ENCODE measurements at places on chromosomes 4 and X.

GRCh38 chr4:151169900-151170299 is 70.5 kb downstream of the RPS3A start:
- no peak for DNase-seq

DNA sequence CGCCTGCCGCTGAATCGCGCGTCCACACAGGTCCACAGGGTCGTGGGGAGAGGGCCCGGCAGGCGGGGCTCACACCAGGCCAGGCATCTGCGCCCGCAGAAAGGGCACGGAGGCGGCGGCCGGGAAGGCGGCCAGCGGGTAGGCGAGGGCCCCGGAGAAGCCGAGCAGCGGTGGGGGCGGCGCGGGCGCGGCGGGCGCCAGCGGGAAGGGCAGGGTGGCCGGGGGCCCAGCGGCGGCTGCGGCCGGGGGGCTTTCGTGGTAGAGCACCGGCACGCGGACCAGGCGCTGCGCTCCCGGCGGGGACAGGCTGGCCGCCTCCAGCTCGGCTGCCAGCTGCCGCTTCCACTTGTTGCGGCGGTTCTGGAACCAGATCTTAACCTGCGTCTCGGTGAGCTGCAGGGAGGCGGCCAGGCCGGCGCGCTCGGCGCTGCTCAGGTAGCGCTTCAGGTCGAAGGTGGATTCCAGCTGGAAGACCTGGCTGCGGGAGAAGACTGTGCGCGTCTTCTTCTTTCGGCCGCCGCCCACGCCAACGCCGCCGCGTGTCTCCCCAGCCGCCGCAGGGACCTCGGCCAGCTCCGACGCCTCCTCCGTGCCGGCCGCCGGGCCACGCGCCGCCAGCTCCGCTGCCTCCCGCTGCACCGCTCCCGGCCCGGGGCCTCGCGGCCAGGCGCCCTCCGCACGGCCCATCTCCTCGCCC is 3.9 kb downstream of the HMX1 start:
- no peak for DNase-seq

DNA sequence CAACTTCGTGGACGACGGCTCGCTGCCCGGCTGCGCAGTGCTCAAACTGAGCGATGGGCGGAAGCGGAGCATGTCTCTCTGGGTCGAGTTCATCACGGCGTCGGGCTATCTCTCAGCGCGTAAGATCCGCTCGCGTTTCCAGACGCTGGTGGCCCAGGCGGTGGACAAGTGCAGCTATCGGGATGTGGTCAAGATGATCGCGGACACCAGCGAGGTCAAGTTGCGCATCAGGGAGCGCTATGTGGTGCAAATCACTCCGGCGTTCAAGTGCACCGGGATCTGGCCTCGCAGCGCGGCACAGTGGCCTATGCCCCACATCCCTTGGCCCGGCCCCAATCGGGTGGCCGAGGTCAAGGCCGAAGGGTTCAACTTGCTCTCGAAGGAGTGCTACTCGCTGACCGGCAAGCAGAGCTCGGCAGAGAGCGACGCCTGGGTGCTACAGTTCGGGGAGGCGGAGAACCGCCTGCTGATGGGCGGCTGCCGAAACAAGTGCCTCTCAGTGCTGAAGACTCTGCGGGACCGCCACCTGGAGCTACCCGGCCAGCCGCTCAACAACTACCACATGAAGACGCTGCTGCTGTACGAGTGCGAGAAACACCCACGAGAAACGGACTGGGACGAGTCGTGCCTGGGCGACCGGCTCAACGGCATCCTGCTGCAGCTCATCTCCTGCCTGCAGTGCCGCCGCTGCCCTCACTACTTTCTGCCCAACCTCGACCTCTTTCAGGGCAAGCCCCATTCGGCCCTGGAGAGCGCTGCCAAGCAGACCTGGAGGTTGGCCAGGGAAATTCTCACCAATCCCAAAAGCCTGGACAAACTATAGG is 1.5 kb downstream of the MAB21L2 start:
- DNase-seq = no peak

DNA sequence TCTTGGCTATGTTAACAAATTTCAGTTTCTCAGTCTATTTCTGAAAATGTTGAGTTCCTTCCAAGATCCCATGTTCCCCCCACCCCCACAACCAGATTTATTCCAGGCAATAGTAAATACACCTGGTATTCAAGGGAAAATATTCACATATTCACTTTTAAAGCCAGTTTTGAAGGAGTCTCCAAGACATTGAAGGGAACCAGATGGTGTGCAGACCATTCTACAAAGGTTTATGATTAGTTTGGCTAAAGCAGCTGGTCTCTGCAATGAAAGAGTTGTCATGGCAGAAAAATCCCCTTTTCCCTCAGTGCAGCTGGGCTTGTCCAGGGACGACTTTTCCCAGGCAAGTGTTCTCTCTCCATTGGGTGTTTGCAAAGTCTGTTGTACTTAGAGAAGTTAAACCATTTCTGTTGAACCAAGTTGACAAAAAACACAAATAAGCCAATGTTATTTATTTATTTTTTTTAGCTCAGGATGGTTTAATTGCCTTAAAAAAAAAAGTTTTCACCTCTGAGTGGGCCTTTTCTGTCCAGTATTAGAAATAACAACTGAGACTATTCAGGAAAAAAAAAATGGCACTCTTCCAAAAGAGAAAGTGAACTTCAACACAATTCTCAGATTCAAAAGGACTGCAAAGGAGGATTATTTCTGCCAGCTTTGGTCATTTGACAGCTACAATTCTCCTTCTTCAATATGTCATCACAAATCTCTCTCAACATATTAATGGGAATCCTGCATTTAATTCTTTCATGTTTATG is 410.6 kb downstream of the IL1RAPL1 start:
- DNase-seq = no peak

DNA sequence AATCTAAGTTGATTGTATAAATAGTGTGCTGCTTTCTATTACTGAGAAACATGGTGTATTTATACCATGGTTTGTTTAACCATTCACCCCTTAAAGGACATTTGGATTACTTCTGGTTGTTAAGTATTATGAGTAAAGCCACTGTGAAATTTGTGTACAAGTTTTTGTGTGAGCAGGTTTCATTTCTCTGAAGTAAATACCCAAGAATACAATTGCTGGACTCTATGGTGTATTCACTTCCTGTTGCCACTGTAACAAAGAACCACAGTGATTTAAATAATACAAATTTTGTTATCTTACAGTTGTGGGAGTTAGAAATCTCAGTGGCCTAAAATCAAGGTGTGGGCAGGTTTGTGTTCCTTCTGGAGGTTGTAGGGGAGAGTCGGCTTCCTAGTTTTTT is 869.6 kb downstream of the CCSER1 start:
- no peak for DNase-seq

DNA sequence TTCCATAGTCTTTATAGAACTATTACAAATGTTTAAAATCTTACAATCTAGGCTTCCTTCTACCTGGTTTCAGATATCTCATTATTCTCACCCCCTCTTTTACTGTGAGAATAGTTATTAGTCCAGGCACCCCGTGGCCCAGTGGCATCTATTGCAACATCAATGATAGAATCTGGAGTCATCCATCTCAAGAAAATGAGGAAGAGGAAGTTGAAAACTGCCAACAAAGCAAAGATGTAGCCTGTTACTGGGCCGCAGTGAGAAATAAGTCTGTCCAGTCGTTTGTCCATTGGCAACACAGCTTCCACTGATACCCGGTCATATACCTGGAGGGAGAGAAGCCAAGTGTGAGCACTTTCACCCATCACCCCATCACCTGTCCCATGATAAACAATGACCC is 6.0 kb upstream of the ASB11 start:
- DNase-seq = no peak

DNA sequence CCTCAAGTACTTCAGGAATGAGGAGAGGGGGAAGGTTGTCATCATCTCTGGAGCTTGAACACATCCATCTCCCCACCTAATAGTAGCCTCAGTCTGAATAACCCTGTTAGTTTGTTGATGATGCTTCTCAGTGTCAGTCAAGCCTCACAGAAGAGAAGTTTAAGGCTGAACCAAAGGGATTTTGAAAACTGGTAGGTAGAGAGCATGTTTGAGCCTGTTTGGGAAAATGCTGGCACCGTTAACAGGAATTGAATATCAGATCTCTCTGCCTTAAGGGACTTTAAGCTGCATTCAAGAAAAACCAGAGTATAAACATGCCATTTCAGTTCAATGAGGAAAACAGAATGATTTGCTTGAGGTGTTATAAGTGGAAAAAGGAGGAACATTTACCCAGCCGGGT is 73.1 kb downstream of the MAPK10 start:
- DNase-seq = no peak

- no peak for DNase-seq
These were observed 782.9 kb upstream of the HS3ST1 start for GRCh38 chr4:12211636-12212035.

GRCh38 chrX:3690140-3690539 is 23.3 kb downstream of the PRKX start:
- no peak for DNase-seq

DNA sequence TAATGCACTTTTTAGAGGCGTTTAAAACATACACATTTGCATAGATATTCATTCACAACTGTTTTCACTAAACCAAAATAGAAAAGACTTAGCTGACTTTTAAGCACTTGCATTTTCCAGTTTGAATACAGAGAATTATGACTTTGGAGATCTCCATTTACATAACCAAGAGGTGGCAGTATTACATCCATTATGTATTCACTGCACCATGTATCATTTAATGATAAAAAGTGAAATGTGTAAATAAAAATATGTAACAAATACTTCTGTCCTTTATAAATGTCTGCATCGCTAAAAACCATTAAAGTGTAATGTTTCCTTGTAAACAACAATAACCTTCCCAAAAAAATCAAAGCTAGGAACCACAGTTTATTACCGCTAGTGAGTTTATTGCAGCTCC is 413.2 kb downstream of the FGF13 start:
- DNase-seq = no peak

DNA sequence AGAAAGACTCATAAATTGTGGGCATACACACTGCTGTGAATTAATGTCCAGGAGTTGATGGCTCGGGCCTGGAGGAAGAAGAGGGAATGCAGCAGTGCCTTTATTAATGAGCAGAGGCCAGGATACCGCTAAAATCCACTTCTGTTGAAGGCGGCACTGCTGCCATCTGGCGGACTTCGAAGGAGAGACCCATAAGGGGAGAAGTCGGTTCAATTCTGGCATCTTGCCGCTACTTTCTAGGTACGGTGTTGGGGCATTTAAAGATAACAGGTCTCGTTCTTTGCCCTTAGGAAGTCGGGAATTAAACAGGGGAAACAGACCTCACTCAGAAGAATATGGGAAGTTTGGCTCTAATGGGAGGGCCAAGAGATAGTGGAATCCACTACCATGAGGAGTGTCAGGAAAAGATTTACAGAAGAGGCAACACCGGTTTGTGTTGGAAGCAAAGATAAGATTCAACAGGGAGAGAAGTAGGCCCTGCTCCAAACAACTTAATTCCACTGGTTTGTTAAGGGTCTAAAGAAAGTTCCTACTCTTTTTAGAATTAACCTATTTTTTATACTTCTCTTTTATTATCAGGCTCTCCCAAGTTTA is 133.6 kb upstream of the GIMD1 start:
- DNase-seq = peak; percentile 16

- no peak for DNase-seq
These were observed 811.5 kb upstream of the FRG1 start for GRCh38 chr4:189129044-189129694.

All from stimulated activated CD8-positive, alpha-beta memory T cell treated with anti-CD3 and anti-CD28 coated beads, Interleukin-2, amount 100 ng/mL, for 48 hours (primary cell).